Stimulated activated CD4-positive, alpha-beta T cell treated with anti-CD3 and anti-CD28 coated beads, TNF-alpha, amount 100 ng/mL, for 1 hour (primary cell): ENCODE measurements at places on chromosomes 1 and 21.

- DNase-seq: no peak
These were observed 55.7 kb upstream of the ETV3 start for GRCh38 chr1:157193702-157194391.

GRCh38 chr1:220811695-220812094 is 25.0 kb downstream of the MTARC1 start:
- no peak for DNase-seq

DNA sequence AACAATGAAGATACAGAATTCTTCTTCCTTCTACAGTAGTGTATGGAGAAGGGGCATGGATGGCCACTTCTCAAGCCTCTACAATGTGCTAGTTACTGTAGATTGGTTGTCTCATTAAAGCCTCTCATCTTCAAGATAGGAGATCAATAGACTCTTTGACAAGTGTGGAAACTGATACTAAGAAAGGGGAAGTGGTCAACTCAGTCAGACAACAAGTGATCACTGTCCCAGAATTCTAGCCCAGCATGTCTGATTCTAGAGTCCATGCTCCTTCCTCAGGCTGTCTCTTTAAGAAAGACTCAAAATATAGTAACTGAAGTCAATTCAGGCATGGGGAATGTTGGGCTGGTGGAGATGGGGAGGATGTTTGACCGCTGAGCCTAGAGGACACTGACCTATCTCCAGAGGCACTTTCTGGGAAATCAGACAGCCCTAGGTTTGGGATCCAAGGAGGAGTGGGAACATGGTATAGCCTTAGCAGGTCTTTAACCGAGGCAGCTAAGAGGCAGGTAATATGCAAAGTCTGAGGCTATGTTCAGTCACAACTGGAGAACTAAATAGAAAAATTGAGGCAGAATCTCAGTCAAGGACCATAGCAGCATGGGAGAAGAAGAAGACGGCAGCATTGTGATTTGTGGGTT is 39.3 kb upstream of the EYA3 start:
- DNase-seq: no peak

- DNase-seq: no peak
These were observed 111.4 kb downstream of the ZP4 start for GRCh38 chr1:237779356-237779755.

DNA sequence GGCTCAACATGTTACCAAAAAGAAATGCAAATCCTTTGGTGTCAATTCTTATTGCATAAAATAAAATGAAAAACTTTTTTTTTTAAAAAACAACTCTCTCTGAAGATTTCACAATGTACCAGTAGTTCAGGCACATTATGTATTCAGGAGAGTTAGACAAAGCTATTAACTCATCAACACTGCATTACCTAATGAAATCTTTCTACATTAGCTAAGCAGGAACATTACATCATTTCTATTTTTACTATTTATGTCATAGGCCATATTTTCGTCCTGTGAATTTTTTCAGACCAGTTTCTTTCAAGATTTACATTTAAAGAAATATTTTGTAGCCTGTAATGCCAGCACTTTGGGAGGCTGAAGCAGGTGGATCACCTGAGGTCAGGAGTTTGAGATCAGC is 366.2 kb downstream of the USH2A start:
- no peak for DNase-seq

GRCh38 chr1:205979301-205979700 is 23.9 kb downstream of the RAB7B start:
- no peak for DNase-seq

- no peak for DNase-seq
These were observed 21.6 kb downstream of the SDHC start for GRCh38 chr1:161335796-161336195.

- DNase-seq: no peak
These were observed 121.7 kb upstream of the FOXD3 start for GRCh38 chr1:63200676-63201075.

GRCh38 chr1:175423605-175424004 is 231.0 kb upstream of the KIAA0040 start:
- no peak for DNase-seq

- DNase-seq: no peak
These were observed 52.8 kb downstream of the SLX9 start for GRCh38 chr21:44992608-44993031.

DNA sequence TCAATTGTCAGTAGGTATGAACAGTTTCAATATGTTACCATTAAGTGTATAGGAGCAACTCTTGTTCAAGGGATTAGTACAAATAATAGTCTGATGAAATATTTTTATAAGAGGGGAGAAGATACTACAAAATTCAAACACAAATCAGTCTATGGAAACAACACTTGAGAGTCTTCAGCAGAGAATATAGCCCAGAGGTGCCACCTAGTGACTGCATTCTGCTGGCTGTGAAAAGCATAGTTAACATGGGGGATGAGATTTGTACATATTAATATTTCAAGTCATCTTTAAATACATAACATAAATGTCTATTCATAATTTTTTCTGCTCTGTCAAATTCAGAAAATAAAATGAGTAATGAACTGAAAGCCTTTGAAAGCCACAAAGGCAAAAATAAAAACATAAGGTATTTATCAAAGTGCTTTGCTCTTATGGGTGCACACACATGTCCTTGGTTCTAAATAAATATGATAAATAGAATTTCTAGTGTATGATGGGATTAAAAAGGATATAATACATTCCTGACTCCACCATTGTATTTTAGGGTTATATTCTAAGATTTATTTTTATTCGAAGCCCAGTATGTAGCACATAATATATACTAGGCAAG is 440.9 kb upstream of the ZRANB2 start:
- no peak for DNase-seq

DNA sequence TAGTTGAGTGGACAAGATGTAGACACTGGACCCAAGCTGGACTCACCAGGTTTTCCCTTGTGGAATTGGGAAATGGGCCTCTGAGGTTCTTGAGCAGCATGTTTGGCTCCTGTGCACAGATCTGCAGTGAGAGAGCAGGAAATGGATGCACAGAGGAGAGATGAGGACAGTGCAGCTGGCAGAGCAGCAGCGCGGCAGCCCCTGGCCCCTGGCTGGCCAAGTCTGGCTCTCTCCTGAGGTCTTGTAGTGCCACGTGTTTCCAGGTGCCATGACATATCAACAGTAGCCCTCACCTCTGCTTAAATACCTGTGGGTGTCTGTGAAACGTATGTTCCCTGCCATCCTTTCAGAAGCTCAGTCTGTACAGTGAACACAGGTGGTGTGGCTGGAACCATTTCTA is 19.2 kb upstream of the BCL10 start:
- DNase-seq: no peak

DNA sequence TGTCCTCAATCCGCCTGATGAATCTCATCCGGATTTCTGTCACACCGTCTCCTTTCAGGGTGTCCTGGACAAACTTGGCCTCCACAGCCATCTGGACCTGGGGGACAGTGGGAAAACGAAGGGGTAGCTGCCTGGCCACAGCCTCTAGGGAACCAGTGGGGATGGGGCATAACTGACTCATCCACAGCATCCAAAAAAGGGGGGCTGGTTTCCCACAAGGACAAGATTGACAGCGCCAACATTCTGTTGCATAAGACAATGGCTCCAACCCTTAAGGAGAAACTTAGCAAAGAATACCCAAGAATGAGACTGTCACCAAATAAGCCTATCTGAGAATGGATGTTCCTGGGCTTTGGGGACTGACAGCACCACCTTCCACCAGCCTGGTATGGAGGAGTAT is 12.1 kb downstream of the TRAPPC3 start:
- DNase-seq: no peak

DNA sequence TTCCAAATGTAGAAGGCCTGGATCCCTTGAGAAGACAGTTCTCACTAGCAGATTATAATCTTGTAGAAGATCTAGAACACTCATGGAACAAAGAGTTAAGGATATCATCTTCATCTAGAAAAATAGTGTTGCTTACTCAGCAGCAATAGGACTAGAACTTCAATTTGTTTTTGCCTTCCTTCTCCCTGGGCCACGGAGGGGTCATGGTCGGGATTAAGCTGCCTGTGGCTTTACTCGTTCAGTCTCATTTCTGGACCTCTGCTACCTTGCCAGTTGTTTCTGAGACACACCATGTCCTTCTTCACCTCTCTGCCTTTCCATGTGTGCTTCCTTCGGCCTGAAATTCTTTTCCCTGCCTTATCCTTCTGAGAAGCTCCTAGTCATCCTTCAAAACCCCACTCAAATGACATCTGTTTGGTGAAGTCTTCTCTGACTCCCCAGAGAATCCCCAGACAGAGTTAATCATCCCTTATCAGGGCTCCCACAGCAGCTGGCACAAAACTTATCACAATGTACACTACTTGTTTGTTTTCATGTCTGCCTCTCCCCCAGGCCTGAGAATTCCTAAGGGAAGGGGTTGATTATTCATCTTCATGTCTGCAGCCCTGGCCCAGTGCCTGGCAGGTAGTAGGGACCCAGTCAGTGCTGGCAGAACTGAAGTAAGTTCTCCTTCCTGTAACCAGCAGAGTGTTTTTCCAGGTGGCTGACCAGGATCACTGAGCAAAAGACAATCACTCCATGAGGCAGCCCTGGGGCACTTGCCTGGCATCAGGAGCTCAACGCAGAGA is 15.5 kb upstream of the SNX27 start:
- DNase-seq: no peak

GRCh38 chr1:119878171-119878570 is 18.1 kb downstream of the ADAM30 start:
- DNase-seq: no peak

DNA sequence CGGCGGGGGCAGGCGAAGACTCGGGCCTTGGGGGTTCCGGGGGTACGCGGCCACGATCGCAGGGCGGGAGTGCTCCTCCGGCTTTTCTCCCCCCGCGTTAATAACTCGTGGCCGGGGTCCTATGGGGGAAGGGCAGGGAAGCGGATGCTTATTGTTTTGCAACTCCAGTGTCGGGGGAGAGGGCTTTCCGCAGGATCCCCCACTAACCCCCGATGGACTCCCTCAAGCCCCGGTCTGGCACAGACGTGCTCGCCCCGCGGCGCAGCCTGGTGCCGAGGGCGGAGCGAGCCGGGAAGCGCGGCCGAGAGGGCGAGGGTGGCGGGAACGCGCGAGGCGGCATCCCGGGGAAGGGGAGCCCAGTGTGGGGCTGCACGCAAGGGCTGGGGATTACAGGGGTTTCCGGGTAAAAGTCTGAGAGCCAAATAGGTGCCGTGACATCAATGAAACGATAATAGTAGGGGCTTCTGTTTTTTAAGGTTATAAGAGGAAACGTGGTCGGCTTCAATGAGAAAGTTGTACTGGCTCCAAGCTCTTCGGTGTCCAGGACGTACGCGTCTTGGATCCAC is 772 bp downstream of the UCK2 start:
- DNase-seq: peak; percentile 2

- no peak for DNase-seq
These were observed 79.3 kb downstream of the HMCN1 start for GRCh38 chr1:185813401-185813979.
